HT-29 (cell line): ENCODE measurements at places on chromosomes 12 and 14.

GRCh38 chr12:63325757-63326156, 174.8 kb upstream of the AVPR1A start:
- no peak for DNase-seq

DNA sequence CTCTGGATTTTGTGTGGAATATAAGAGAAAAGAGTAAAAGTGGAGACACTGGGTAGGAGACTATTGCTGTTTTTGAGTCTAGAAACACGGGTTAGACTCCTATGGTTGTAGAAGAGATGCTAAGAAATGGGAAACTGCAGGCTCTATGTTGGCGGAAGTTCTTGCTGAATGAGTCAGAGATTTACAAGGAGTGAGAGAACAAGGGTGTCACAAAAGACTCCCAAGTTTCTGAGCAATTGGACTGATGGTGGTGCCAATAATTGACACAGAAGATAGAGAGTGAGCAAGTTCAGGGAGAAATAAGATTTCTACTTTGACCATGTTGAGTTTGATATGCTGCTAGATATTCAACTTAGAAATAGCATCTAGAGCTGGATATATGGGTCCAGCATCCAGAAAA, 2.6 kb upstream of the PRKD1 start:
- DNase-seq: no peak

DNA sequence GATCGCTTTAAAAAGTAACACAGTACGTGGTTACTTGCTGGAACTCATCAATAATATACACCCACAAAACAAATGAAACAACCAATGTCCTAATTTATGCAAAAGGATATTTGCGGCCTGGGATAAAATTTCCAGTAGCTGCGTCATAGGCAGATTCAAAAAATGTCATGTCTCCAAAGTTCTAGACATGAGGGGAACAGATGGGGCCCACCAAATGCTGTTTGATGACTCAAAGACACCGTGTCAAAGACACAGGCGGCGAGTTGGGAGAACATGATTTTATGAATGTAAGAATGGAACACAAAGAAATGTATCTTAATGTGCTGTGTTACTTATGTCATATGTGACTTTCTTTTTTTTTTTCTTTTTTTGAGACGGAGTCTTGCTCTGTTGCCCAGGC, 34.3 kb upstream of the NCOR2 start:
- no peak for DNase-seq

DNA sequence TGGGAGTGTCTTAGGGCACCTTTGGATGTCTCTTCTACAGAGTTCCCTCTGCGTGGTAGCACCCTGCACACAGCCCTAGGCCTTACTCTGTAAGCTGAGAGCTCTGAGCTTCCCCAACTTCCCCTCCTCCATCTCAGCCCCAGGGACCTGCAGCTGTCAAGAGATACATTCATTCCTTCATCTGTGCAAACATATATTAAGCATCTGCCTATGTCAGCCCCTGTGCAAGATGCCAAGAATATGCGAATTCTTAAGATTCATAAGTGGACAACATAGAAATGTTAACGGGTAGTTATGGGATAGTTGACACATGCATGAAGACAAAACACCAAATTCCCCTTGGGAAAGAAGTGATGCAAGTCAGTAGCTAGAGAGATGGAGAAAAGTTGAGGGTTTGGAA, 190.8 kb downstream of the SLC41A2 start:
- DNase-seq: no peak

- no peak for DNase-seq
Measured at GRCh38 chr14:103109535-103110441, 13.5 kb upstream of the TNFAIP2 start.

GRCh38 chr12:12017798-12018197, 52.9 kb upstream of the BCL2L14 start:
- no peak for DNase-seq

- DNase-seq: no peak
Measured at GRCh38 chr12:75322464-75322863, 7.7 kb downstream of the CAPS2 start.

GRCh38 chr12:100955139-100955538, 160.6 kb downstream of the ANO4 start:
- DNase-seq: no peak

- DNase-seq: no peak
Measured at GRCh38 chr14:102011631-102012030, 47.3 kb downstream of the DYNC1H1 start.

DNA sequence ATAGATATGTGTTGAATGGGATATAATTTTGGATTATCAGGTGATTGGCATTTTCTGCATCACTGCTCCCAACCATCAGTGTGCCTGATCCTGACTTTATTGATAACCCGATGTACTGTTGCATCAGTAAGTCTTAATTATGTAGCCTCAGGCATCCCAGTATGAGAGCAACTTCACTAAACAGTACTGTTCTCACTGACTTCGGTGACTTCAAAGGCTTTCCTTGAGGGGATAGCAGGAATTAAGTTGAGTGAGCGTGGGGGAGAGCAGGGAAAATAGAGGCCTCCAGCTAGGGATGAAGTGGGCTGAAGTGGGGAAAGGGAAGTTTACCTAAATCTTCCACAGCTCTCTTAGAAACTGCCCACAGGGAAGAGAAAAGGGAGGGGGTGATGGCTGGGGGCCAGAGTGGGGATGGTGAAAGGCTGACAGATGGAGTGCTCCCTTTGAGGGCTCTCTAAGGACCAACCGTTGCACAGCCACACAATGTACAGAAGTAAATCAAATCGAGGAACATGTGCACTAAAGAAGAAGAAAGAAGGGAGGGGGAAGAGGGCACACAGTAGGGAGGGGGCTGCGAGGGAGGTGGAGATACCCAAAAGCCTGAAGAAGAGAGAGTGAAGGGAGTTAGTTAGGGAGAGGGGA, 10.7 kb upstream of the NEUROD4 start:
- DNase-seq: no peak

DNA sequence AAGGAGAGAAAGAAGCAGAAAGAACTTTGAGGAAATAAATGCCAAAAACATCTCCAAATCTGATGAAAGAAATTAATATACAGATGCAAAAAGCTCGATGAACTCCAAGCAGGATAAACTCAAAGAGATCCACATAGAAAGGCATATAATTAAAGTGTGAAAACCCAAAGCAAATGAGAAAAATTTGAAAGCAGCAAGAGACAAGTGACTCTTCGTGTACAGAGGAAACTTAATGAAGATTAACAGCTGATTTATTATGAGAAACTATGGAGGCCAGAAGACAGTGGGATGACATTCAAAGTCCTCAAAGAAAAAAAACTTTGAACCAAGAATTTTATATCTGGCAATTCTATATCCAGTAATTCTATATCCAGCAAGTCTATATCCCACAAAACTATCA, 163.0 kb upstream of the TMCC3 start:
- DNase-seq: peak; percentile 5

DNA sequence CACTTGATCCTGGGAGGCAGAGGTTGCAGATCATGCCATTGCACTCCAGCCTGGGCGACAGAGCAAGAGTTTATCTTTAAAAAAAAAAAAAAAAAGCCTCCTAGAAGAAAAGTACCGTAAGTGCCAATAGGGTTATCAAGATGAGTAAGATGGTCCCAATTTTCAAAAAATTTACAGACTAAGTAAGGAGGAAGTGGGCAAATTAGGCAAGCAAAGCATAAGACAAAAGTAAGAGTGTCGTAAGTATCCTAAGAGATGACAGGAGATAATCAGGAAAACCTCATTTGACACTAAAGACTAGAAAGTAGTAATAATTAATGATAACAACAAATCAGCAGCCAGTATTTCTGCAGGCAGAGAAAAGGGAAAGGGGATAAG, 12.2 kb downstream of the PYM1 start:
- DNase-seq: no peak

DNA sequence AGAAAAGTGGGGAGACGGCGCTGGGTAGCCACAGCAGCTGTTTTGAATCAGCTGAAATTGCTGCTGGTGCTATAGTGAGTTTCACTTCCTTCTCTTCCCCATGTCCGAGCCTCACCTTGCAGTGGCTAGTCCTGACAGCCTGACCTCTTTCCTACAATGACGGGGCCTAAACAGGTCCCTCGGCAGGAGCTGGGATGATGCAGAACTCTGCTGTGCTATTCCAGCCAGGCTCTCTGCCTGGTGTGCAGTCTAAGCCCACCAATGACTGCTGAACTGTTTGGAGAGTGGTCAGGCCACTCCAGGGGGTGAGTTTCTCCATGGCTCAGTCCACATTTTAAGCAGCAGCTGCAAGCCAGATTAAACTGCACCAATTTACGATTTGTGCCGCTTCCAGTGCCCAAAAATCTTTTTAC, 207.3 kb downstream of the TTC7B start:
- DNase-seq: no peak

GRCh38 chr14:103382376-103382775, 2.8 kb upstream of the MARK3 start:
- DNase-seq: no peak

DNA sequence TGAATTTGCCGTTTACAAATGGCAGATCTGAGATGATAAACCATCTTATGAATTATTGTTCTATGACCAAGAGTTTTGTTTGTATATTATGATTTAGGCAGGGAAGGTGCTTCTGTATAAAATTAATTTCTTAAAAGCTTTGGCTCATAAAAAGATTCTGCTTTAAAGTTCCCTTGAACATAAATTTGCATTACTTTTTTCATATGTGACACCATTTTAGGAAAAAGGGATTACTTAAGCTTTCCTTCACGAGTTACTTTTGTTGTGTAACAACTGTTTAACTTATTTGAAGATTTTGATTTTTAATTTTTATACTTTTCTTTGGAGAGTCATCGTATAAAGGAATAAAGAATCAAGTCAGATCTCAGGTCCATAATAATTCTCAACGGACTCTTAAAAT, 3.3 kb downstream of the ETNK1 start:
- DNase-seq: no peak

GRCh38 chr14:23877538-23878180, 75.9 kb upstream of the DHRS4 start:
- no peak for DNase-seq

DNA sequence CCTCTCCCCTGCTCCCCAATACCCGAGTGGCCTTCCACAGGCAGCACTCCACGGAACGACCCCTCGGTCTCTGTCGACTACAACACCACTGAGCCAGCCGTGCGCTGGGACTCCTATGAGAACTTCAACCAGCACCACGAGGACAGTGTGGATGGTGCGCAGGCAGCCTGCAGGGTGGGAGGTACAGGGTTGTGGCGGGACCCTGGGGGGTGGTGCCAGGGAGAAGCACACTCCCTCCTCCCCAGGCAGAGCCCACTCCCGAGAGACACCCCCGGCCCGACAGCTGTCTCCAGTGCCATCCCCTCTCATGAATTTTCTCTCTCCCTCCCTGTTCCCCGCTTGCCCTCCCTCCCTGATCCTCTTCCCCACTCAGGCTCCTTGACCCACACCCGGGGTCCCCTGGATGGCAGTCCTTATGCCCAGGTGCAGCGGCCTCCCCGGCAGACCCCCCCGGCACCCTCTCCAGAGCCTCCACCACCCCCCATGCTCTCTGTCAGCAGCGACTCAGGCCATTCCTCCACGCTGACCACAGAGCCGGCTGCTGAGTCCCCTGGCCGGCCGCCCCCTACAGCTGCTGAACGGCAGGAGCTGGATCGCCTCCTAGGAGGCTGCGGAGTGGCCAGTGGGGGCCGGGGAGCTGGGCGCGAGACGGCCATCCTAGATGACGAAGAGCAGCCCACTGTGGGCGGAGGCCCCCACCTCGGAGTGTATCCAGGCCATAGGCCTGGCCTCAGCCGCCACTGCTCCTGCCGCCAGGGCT, 9.0 kb downstream of the TNS2 start:
- DNase-seq: no peak
